ENCODE measurements at places on chromosomes 7 and 10.

DNA sequence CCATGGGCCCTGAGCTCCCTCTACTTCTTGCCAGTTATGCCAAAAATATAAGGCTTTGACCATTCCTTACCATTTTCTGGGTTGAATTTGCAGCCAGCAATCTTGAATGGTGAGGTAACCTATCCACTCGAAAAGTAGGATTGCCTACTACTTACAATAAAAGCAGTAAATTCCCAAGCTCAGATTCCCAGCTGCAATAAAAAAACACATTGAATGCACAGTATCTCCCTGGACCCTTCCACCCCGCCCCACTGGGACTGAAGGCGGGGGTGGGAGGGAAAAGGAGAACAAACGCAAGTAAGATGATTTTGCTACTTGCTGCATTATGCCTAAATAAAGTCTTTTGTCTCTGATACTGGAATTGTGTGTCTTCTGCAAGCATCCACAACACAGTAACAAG is 301.9 kb downstream of the HGF start:
- DNase-seq, result no peak

- no peak for DNase-seq
Observed at GRCh38 chr10:76358743-76359395, 927.4 kb downstream of the LRMDA start.

DNA sequence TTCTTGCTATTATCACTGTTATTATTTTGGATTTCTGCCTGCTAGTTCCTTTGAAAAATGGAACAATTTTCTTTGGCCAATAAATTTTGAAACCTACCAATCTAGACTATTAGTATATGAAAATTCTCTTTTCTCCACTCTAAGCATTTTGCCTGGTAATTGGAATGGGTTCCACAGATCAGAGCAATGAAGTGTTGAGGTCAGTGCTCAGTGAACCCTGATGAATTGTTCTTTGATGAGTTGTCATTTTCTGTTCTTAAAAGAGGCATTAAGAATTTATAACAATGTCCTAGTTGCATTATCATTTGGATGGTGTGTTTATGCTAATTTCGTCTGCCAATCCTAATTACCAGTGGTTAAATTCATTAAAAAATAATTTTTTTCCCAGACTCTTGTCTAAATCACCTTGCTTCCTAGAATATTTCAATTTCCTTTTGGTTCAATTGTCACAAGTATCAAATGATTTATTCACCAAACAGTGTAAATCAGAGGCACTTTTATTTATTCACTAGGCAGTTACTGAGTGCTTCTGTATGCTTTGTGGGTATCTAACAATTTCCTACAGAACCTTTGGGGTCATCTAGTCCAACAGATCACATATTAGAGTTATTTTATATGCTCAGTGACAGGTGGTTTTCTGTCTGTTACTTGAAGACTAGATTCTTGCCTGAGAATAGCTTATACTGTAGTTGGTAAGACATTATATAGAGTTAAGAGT is 239.0 kb downstream of the DNAJB9 start:
- DNase-seq, result no peak

GRCh38 chr10:13862546-13863233 is 275.9 kb downstream of the PRPF18 start:
- no peak for DNase-seq

DNA sequence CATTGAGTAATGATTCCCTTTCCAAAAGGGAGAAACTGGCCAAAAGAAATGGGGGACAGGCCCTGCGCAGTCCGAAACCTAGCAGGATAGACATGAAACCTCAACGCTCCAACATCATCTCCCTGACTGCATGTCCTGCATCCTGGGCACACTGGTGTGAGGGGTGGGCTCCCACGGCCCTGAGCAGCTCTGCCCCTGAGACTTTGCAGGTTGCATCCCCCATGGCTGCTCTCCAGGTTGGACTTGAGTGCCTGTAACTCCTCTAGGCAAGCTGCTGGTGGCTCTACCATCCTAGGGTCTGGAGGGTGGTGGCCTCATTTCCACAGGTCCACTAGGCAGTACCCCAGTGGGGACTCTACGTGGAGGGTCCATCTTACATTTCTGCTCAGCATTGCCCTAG is 16.3 kb upstream of the CRYGN start:
- no peak for DNase-seq

- no peak for DNase-seq
Observed at GRCh38 chr10:80530816-80531215, 6.9 kb upstream of the SH2D4B start.

DNA sequence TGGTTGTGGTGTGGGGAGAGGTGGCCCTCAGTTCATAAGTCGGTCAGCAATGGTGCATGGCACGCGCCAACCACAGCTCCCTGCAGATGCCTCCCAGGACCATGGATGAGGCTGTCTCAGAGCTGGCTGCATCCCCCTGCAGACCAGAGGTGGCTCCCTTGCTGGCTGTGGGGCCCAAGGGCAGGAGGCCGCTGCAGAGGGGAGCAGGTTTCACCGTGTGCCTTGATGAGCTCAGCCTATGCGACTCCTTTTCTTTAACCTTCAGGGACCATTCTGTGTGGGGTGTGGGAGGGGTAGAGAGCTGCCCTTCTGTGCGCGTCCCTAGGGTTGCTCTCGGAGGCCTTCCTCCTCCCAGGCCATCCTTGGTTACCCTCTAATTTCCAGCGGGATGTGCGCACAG is 152.4 kb downstream of the ACTR3B start:
- no peak for DNase-seq

DNA sequence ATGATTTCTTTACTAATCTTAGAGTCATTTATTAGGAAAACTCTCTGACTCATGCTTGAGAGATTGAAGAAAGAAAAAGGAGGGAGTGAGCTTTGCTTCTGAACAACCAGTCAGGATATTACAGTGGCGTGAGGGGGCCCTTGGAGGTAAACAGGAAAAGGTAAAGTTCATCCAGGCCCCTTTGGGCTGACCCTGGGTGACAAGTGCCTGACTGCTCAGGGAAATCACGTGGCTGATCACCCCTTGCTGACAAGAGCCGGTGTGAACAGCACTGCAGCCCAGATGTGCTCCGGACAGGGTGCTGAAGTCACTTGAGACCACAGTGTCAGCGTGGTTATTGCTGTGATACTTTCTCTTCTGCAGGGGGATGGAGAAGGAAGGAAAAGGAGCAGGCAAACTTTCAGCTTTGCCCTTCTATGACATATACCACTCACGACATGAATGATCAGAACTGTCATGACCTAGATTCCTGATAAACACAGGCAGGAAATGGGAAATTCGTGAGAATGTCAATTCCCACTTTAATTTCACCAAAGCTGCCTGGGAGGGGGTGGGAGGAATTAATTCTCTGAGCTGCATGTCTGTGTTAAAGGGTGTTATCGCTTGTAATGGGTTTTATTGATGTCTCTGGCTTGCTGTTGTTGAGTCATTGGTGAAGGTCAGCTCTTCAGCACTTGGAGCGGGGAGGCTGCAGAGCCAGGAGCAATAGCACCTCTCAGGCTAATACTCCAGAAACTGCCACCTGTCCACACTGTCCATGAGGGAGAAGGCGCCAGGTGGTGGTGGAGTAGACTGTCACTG is 139.8 kb upstream of the AOAH start:
- DNase-seq, result peak; percentile 11

DNA sequence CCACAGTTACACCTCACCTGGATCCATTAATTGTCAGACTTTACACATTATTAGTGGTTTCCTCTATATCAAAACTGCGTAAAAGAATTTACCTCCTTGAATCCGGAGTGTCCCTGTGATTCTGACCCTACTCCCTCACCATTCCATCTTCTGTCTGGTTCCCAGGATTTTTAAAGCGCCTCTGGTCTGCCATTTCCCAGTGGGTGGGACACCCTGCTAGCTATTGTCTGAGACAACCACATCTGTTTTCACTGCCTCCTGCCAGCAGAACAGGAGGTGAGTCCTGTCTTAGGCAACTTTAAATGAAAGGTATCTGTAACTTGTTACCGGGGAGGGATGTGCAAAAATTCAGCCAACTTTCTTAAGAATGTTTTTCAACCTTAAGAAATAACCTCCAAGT is 2.3 kb downstream of the MACROH2A2 start:
- no peak for DNase-seq

- DNase-seq, result no peak
Observed at GRCh38 chr10:61815496-61815895, 86.0 kb upstream of the ARID5B start.

DNA sequence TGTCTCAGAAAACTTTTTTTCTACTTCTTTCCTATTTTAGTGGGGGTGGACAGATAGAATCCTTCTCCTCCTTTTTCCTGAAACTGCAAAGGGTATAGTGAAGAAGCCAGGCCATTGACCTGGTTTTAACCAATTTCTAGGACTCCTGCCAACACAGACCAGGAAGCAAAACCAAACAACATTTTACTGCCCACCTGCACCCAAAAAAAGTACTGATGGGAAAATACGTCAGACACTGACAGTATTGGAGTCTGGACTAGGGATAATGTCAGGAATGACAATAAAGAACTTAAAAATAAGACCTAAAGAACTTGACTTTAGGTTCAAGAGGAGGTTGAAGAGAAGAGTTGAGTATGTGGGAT is 5.0 kb upstream of the STEAP4 start:
- no peak for DNase-seq

DNA sequence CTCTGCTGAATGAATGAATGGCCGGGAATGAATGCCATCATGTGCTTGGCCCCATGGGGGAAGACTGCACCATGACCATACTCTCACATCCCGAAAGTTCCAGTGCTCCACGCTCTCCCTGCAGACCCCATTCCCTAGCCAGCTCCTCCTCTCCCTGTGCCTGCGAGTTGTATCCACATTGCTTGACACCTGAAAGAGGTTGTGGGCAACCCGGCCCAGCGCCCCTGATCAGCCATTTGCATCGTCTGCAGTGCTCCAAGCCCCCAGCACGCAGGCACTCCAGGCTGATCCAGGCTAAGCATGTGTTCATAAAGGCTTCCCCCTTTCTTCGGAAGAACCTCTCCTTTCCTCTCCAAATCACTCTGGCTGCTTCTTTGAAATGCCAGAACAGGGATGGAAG is 354.4 kb upstream of the MKI67 start:
- no peak for DNase-seq

GRCh38 chr7:141557360-141557759 is 6.2 kb downstream of the AGK start:
- DNase-seq, result no peak

DNA sequence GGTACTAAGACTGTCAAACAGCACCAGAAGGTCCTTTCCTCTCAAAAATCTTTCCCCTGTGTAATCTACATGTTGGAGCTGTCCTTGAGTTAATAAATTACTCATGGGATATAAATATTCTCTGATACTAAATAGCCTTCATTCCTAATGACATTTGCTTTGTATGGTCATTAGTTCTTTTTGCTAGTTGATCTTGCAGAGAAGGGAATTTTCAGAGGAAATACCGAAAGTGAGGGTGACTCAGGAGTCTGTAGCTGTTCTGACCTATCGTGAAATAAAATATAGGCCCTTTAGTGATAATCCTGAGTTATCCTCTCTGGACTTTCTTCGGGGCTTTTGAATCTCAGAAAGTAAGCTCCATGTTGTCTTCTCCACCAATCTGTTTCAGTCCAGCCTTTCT is 19.4 kb upstream of the CLDN12 start:
- no peak for DNase-seq

GRCh38 chr7:140972344-140972743 is 42.4 kb downstream of the MRPS33 start:
- no peak for DNase-seq
